ENCODE measurements at places on chromosomes 12 and 14.

DNA sequence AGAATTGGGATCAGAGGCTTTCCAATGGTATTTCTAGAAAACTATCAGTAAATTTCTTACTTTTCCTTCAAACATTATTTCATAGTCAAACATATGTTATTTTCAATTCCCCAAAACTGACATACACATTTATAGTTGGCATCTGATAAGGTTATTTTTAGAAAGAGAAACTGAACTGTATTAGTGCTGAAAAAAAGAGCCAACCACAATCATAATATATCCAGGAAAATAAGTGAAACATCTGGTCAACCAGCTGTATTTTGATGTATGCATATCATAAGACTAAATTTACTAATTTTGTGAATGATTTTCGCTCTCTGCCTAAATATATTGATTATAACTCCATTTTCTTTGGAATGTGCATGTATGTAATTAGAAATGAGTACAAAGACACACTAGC, 554.2 kb downstream of the FLRT2 start:
- no peak for DNase-seq

- no peak for DNase-seq
These were observed 29.1 kb downstream of the SLCO1A2 start for GRCh38 chr12:21305661-21306060.

DNA sequence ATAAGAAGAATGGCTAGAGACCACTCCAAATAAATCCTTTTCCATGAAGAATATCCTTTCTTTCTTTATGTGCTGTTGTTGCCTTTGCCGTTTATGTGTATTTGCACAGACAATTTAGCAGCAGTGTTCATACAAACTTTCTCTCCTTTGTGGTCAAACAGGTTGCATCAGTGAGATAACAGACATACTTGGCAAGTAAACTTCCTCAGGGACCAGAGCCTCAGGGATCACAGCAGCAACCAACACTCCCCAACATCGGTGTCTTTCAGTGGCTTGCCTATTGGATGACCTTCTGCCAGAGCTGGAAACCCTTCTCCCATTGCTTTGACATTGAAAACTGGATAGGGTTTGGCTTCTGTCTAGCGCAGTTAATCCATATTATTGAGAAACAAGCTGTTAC, 252.2 kb downstream of the BTG1 start:
- no peak for DNase-seq

DNA sequence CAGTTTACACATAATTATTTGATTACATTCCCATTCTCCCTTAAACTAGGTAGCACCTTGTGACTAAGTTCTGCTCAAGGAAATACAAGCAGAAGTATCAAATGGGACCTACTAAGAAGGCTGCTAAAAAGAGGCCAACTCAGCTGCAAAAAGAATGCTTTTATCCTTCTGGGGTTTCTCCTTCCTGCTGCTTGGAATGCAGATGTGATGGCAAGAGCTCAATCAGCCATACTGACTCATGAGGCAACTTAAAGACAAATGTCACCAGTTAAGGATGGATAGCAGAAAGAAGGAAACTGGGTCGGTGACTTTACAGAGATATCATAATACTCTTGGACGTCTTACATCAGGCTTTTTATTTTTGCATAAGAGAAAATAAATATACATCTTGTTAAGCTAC, 38.0 kb upstream of the RAP1B start:
- no peak for DNase-seq

GRCh38 chr12:112124918-112125249, 476 bp upstream of the TRAFD1 start:
- no peak for DNase-seq

GRCh38 chr12:106317406-106318082, 15.0 kb downstream of the TCP11L2 start:
- no peak for DNase-seq

- DNase-seq, result no peak
These were observed 56.7 kb downstream of the BTBD7 start for GRCh38 chr14:93276031-93276716.

GRCh38 chr14:92513966-92514843, 624 bp downstream of the RIN3 start:
- DNase-seq, result no peak

GRCh38 chr14:33631021-33631420, 319.9 kb downstream of the EGLN3 start:
- DNase-seq, result no peak

GRCh38 chr12:80946591-80946990, 8.9 kb upstream of the LIN7A start:
- DNase-seq, result no peak

DNA sequence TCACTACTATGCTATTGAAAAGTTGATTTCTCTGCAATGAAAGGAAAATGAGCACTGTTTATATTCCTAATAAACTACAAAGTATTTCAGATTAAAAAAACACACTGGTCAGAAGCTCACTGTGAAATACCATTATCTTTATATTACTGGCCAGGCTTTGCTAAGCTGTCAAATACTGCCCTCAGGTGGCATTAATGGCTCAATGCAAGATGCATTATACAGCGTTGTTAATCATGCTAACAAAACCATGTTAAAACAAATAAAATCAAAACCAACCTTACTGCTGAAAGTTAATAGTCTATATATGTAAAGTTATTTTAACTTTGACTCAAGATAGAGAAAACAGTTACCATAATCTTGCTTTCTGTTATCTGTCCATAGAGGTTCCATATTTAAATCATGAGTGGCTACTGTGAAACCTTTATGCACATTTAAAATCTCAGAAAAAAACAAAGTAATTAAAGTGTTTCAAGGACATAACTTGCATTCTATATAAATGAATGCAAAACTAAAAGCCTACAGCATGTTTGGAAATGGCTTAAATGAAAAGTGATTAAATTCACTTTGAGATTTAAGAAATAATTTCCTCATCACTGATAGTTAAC, 121.7 kb downstream of the RALGAPA1 start:
- DNase-seq, result peak; percentile 51

- DNase-seq, result no peak
These were observed at the start of gene OR9K2 for GRCh38 chr12:55126106-55126505. Gene OR9K2, plus strand, starts transcription at chr12:55126406. Its CDS starts 3,429 bp downstream, at chr12:55129835.

DNA sequence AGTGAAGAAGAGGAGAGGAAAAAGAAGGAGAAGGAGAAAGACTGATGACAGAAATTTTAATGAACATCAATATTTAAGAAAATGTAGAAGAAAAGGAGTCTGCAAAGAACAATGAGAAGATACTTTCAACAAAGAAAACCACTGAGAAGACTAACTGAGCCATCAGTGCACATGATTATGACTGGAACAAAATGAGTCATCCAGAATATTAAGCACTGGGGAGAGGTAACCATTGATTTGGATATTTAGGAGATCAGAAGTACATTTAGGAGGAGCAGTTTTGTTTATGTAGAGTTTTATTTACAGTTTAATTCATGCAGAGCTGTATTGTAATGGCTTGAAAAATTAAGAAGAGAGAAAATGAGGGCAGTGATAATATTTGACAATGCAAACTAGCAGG, 159.1 kb downstream of the C12orf50 start:
- DNase-seq, result no peak

DNA sequence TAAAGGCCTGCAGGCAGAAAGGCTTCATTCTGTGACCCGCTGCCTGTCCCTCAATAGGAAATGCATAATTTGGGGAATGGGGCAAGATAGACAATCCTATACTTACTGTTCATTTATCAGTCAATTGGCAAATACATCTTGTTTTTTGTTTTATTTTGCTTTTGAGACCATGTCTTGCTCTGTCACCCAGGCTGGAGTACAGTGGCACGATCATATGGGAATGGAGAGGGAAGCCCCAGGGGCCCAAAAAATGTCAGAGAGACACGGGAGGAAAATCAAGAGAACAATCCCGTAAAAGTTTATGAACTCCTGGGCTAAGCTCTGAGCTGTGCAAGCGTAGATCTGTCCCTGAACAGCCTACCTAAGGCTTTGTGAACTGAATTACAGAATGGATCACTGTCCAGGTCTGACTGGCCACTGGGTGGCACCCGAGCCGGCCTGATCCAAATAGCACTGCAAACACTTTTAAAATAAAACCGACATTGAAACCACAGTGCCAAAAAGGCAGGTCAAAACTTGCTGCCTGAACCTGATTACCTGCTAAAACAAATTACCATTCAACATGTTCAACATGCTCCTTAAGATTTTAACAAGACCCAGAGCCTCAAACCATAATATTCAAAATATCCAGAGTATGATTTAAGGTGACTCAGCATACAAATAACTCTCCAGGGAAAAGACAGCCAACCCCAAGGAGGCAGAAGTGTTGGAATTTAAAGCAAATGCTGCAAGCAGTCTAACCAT, 11.8 kb downstream of the COPS7A start:
- DNase-seq, result peak; percentile 47

DNA sequence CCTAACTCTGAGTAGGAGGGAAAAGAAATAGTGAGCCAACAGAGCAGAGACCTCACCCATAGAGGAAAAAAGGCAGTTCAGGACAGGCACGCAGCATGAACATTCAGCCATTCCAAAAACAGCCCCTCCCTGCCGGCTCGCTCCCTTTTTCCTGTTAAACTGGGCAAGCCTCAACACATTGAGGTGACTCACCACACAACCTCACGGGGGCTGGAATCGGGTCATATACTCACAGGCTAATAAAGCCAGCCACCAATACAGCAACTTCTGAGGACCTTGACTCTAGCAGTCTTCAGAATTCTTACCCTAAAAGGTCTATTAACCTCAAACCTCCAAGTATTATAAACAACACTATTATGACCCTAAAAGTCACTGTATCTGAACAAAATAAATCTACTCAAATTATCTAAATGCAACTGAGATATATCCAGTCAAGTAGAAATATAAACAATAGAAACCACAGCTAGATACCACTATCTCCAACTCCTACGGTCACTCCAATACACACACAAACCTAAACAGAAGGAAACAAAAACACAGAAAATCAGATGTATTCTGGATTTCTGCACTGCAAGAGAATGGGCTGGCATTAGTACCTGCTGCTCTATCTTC, 6.3 kb downstream of the YBX3 start:
- DNase-seq, result no peak

DNA sequence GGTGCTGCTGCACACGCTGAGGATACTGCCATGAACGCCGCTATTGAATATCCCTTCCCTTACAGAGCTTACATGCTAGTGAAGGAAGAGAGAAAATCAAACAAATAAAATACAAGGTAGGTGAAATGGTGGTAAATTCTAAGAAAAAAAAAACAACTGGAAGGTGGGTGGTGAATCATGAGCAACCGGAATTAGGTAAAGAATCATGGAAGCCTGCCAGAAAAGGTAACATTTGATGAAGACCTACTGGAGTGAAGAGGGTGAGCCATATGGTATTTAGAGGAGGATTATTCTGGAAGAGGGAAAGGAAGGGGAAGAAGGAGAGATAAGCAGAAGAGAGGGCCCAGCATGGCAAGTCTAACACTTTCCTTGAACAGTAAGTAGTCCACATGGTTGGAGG, 76.1 kb downstream of the LRIG3 start:
- no peak for DNase-seq

- DNase-seq, result no peak
These were observed 85.3 kb downstream of the PRIMA1 start for GRCh38 chr14:93702946-93703345.

DNA sequence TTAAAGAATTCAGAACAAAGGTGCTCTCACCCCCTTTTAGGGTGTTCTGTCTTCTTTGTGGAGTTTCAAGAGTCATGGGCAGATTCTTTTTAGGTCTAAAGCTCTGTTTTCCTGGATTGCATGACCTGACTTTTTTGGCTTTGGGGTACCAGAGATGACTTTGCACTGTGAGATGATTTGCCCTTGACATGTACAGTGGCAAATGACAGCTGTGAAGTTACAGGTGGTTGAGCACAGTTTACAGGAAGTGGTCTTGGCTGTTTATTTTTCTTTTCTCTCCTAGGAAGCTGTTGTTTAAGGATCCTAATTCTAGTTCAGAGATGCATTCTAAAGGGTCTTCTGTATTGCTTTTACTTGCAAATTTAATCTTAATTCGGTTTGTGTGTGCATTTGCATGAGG, 83.8 kb upstream of the METAP2 start:
- no peak for DNase-seq

DNA sequence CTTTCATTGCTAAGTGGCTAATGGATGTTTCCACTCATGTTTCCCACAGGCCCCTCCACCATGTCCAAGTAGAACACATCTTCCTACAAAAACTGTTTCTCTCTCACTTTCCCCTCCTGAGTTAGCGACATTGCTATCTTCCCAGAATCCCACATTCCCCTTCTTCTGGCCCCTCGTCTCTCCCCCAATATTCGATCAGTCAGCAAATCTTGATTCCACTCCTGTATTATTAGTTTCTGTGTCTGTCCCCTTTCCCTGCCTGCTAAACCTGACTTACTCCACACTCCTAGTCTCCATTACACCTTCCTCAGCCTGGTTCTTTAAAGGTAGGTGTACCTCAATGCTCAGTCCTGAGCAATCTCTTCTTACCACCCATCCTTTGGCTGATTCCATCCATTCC, 19.3 kb upstream of the SAMD4A start:
- no peak for DNase-seq

GRCh38 chr12:82745807-82746206, 59.1 kb downstream of the TMTC2 start:
- DNase-seq, result no peak

GRCh38 chr14:68690089-68690958, 102.5 kb downstream of the ZFP36L1 start:
- DNase-seq, result no peak

GRCh38 chr14:75246546-75247285, 31.9 kb upstream of the FOS start:
- no peak for DNase-seq

GRCh38 chr12:12201274-12201758, 65.5 kb downstream of the LRP6 start:
- no peak for DNase-seq

GRCh38 chr12:104695453-104696148, 238.9 kb downstream of the CHST11 start:
- no peak for DNase-seq

DNA sequence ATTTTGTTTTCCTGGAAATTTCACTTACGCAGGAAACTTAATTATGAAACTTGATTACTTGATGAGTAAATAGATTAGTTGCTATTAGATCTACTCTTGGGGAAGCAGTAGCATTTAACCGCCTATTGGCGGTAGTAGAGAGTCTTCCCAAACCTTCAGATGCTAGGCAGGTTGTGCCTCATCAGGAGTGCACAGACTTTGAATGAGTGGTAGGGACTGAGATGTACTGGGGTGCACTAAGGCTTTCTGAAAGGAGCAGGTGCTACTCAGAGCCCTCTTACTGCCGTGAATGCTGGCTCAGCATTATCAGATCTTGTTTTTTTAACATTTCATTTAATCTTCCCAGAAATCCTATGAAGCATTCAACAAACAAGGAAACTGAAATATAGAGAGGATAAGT, 7.7 kb downstream of the GATC start:
- DNase-seq, result no peak

- DNase-seq, result no peak
These were observed 14.5 kb upstream of the CRIP2 start for GRCh38 chr14:105460116-105460515.

GRCh38 chr12:112196196-112196875, 71.0 kb downstream of the TRAFD1 start:
- no peak for DNase-seq

DNA sequence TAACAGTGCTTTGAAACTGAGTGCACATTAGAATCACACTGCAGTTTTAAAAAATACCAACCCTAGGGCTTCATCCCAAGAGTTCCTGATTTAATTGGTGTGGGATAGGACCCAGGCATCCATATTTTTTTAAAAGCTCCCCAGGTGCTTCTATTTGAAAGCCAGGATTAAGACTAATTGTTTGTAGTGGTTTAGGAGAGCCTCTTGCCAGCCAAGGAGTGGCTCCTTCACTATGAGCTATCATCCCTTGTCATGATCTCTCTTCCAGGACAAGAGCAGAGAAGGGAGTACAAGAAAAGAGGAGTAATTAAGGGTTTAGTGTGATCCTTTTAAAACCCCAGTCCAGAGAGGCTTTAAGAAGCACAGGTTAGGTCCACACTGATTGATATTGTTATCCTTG, 178.0 kb downstream of the CAND1 start:
- no peak for DNase-seq

GRCh38 chr14:105420974-105421674, 1.5 kb downstream of the MTA1 start:
- no peak for DNase-seq

All from globus pallidus (tissue), 1 donor.